ENCODE measurements at places on chromosomes 6 and 20. TPM values are rescaled to one million over a fixed set of nuclear protein-coding genes. Genes with fewer than 3 reads are reported as not detected.

DNA sequence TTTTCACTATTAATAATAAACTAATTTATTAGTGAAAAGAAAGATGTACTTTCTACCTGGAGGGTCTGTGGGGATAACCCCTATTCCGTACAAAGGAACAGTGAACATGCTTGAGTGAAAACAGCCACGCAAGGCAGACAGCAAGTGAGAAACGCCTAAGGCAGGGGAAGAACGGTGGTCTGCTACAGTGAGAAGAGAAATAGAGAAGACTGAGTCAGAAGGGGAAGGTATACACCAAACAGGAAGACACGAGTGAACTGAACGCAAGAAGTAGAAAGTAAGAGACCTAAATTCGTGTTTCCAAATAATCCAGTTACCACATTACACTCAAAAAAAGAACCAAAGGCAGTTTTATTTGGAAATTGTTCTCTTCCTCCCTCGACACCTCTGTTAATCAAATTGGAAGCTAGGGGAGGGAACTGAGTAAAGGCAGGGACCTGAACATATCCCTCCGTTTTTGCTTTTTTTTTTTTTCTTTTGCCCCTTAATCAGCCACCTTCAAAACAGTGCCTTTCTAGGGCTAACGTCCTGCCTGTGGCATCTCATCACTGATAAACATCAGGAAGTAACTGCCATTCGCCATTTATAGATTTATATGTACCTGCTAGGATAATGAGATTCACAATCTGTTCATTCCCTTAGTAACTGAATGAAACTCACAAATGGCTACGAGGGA lies 48.9 kb downstream of the ATXN1 start:
- peak; percentile 74 for DNase-seq

- no peak for DNase-seq
Observed at GRCh38 chr6:41036601-41037000, 2.4 kb downstream of the UNC5CL start.

GRCh38 chr20:41154436-41155176 lies 17.3 kb downstream of the PLCG1 start:
- DNase-seq = no peak

- DNase-seq = no peak
Observed at GRCh38 chr6:38522322-38522721, 117.4 kb downstream of the BTBD9 start.

GRCh38 chr6:89984926-89985750 lies 90.9 kb downstream of the GJA10 start:
- no peak for DNase-seq

DNA sequence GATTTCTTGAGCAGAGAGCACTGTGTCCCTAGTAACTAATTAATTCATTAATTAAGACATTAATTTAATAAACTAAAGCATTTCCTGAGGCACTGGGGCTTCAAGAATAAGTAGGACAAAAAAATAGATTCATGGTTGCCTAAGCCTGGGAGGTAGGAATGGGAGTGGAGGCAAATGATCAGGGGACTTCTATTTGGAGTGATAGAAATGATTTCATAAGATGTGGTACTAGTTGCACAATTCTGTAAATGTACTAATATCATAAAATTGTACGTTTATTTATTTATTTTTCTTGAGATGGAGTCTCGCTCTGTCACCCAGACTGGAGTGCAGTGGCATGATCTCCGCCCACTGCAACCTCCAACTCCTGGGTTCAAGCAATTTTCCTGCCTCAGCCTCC lies 287.2 kb downstream of the KHDC1L start:
- DNase-seq = no peak

- no peak for DNase-seq
Observed at GRCh38 chr6:3561725-3562124, 104.9 kb upstream of the SLC22A23 start.

The CDH22 gene
- total RNA-seq = not detected

DNA sequence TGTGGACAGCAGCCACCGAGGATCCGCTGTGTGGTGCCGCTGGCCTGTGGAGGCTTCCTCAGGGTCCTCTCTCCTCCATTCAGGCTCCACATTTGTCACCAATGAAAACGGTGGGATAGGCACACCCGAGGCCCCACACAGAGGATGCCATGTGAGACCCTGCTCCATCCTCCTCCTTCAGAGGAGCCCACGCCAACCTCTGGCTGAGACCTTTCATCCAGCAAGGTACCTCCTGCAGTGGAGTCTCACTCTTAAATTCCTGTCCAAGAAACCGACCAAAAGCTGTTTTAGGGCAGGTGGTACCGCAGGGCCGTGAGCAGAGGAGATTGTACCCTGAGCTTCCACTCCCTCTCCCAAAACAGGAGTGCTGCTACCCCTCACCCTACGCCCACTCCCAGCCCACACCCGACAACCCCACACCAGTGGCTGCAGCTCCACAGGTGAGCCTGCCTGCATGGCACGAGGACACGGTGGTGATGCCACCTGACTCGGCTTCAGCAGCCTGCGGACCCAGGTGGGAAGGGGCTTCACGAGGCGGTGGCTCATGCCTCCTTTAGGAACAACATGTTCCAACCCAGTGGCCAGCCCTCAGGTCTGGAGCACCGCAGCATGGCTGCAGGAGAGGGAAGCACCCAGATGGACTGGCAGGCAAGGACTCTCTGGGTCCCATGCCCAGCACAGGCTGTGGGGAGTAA lies 237.6 kb upstream of the AFDN start:
- no peak for DNase-seq

DNA sequence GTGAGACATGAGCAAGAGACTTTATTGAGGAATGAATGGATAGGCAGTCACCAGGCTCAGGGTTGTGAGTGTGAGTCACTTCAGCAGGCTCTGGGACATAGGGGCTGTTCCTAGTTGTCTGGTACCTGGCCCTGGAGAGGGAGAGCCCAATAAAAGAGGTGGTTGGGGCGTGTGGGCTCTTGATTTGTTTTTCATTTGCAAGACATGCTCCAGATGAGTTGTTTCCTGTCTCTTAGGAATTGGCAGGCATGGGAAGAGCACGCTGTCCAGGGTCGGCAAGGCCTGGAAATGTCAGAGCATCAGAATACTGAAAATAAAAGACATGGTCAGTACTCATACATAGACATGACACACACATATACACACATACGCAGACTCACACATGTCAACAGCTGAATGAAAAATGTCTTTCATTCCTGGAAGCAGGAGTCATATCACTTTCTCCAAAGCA lies 166.3 kb upstream of the SULF2 start:
- no peak for DNase-seq

DNA sequence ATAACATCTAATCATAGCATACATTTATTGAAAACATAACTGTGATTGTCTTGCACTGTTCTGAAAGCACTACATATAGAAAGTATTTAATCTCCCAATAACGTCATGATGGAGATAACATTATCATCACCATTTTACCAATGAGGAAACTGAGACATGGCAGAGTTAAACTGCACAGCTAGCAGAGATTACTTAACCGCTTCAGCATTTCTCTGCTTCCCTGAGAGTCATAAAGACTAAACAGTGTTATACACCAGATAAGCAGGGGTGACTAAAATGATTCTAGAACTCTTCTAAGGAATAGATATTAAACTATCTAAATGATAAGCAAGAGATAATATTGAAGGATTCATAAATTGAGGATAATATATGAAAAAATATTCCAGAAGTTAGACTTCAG lies 183.2 kb upstream of the BMP5 start:
- DNase-seq = no peak

The CRISP3 gene
- not detected for total RNA-seq

The CGAS gene
- total RNA-seq = 54.3 TPM

The OR2J3 gene
- not detected for total RNA-seq

GRCh38 chr6:8181951-8182845 lies 79.8 kb upstream of the EEF1E1 start:
- no peak for DNase-seq

- no peak for DNase-seq
Observed at GRCh38 chr6:95545686-95546085, 31.6 kb upstream of the MANEA start.

DNA sequence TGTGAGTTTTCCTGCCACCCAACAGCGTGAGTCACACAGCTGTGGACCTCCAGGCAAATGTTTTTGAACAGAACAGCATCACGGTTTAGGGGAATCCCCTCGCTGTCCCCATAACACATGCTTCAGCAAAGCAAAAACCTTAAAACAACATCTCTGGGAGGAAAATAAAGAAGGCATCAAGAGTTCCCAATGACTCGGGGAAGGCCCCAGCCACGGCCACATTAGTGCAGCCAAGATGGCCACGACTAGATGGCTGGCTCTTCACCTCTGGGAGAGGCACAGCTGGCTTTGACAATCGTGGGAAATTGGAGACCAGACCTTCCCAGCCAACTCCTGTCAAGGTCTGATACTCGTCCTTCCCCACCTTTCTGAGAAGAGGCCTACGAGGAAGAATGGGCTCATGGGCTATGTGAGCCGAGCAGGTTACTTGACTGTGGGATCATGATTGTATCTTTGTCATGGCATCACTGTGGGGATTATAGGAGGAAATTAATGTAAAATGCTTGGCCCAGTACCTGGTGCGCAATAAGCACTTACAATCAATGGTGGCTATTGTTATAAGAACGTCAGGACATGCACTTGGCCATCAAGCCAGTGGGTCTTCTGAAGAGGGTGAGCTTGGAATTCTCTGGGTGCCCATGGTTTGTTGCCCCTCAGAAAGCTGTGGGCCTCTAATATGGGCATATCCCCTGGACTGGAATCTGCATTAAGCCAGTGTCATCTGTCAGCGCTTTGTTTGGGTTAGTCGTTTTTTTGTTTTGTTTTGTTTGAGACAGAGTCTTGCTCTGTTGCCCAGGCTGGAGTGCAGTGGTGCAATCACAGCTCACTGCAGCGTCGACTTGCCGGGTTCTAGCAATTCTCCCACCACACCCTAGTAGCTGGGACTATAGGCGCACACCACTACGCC lies 43.6 kb downstream of the FGD2 start:
- peak; percentile 88 for DNase-seq

DNA sequence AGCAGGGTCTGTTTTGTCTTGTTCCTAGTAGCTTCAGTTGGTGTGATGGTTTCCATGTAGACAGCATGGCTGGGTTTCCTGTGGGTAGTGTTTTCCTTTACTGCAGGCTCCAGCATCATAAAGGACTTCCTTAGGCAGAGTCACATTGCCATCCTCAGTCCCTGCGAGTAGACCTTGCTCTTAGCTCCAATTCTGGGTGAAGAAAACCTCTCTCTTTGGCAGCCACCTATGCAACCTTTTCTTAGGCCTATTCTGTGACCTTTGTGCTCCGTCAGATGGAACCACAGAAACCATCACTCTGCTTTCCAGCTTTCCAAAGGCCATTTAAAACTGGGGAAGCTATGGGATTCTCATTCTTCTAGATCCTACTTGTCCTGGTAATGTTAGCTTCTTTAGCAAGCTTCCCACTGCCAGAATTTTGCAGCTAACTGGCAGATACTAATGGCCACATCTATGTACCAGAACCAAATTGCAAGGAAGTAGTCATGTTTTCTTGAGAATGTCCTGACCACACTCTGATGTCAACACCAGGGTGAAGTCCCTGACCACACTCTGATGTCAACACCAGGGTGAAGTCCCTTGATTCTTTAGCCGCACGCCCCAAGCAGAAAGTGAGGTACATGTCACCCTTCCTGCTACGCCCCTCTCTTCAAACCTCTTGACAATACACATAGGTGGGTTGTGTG lies 646.6 kb upstream of the HS3ST5 start:
- DNase-seq = peak; percentile 86

The HTR1E gene
- total RNA-seq = not detected

- DNase-seq = peak; percentile 86
Observed at GRCh38 chr20:44019638-44020335, 105.1 kb downstream of the TOX2 start.

GRCh38 chr6:73640179-73640750 lies 13.5 kb downstream of the SLC17A5 start:
- no peak for DNase-seq

GRCh38 chr6:16901306-16901705 lies 140.0 kb upstream of the ATXN1 start:
- no peak for DNase-seq

DNA sequence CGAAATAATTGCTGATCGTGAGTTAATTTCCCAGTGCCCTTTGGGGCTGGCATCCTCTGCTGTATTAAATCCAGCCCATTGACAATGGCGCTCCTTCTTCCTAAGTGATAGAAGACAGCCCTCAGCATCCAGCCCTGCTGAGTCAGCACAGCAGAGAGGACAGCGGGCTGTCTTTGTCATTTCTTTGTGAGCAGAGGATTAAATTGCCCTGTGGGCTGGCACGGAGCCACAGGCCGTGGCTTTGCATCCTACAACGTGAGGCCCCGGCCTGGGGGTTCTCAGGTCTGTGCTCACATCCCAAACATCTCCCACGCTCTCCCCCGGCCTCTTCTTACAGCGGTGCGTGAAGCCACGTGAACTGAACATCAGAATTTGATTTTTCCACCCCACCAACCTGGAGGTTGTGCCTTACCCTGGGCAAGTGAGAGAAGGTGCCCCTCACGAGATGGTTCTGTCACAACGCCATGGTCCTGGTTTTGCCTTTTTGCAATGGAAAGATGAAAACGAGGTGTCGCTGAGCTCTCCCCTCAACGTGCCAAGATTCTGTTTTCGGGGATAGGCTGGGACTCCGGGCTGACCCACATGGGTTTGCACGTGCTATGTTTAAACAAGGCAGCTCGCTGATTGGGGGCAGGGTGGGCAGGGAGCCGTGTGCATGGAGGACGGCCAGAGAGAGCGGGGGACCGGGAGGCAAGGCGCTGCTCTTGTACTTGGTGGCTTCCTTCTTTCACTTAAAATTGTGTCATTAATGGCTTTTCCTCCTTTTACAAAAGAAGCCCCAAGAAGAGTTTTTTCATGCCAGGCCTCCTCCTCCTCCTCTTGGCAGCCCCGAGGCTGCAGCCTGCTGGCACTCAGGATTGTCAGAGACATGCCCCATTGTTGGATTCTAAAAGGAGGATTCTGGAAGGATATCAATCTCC lies 19.5 kb downstream of the CDH4 start:
- no peak for DNase-seq

DNA sequence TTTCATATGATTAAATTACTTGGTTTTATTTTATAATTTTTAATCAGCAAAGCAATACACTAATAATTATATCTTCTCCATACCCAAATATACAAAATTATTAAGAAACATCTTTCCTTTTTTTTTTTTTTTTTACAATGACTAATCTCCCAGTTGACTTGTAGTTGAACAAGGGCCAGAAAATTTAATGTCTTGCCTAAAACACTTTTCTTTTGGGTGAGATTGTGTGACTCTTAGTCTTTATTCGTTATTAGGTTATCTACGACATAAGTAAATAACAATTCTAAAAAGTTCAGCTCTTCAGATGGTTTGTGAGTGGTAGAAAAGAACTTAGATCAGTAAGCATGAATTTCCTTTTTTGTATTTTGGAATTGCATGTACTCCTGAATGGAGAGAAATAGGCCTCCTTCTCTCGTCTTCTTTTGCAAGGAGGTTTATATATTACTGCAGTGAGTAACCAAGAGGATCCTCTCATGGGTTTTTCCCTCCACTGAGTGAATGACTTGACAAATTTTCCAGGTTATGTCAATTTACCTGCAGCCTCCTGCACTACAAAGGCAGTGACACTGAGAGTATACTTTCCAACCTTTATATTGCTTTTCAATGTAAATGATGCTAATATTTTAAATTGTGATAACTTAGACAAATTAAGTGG lies 364.5 kb upstream of the CITED2 start:
- DNase-seq = no peak

The FLRT3 gene
- total RNA-seq = not detected

GRCh38 chr6:126170978-126171382 lies 168.9 kb upstream of the CENPW start:
- peak; percentile 44 for DNase-seq

- DNase-seq = no peak
Observed at GRCh38 chr6:166946125-166946524, 10.2 kb downstream of the RNASET2 start.

GRCh38 chr6:11388983-11389944 lies 148.3 kb upstream of the TMEM170B start:
- no peak for DNase-seq

Measured in activated CD8-positive, alpha-beta memory T cell treated with anti-CD3 and anti-CD28 coated beads, Interleukin-2, amount 10 ng/mL, durations not matched to agents 7 days and 5 days (primary cell).